ENCODE measurements at places on chromosomes 13 and 19.

DNA sequence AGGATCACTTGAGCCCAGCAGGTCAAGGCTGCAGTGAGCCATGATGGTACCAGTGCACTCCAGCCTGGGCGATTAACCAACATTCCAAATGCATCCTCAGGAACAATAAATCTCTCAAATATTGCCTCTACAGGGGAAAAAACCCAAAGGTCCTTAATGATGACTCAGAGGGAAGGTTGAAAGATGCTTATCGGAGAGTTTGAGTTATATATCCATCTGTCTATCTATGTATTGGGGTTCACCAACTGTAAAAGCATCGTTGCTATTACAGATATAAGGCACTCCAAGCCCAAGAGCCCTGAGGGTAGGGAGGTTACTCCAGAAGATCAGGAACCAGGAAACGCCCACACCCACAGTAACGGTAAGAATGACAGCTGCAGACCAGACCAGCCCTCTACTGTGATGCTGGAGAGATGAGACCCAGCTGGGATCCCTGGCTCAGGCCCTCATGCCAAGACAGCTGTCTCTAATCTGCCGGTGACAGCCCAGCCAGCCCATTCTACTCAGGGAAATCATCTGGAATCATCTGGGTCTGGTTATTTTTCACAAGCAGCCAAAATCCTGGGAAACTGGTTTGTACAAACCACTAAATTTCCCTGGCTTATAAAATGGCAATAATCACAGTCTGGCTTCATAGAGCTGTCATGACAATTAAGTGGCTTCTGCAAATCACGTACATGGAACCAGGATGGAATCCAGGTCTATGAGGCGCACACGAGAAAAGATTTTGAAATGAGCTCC is 23.8 kb downstream of the TEX101 start:
- DNase-seq, result no peak

- DNase-seq, result peak; percentile 81
These were observed 29.4 kb upstream of the NDFIP2 start for GRCh38 chr13:79451500-79451962.

DNA sequence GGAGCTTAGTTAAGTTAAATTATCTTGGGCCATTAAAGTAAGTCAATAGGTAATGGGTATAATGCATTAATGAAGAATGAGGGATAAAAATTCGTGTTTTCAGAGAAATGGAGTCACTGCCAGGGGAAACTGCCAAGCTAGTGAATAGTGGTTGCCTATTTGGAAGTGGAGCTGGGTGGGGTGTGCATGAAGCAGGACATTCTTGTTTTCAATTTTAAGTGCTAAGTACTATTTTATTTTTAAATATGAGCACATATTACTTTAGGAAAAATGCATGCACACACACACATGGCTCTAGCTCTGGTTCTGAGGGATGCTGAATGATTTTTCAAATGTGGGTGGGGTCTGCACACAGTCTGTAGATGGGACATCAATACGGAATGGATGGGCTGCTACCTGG is 717.7 kb upstream of the SGCG start:
- DNase-seq, result no peak

DNA sequence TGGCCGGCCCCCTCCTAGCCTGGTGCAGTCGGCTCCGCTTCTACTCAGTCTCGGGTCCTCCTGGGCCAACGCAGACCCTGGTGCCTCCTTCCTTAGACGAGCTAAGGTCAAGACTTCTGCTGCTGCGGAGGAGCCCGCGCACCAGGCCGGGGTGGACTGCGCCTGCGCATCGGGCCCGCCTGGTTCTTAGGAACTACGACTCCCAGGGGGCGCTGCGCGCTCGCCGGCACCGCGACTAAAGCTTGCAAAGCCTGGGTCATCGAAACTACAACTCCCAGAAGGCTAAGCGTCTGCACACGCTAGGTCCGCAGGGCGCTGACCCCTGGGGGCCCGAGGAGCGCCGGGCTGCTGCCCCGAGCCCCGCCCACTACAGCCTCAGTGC is at the start of gene ZNF835:
Gene ZNF835 (minus strand): TSS at position 145 of the 382 bp plus-strand sequence. CDS start 6,559 bp downstream, outside the sequence.
- DNase-seq, result peak; percentile 58

- no peak for DNase-seq
These were observed 428.2 kb upstream of the KLF12 start for GRCh38 chr13:74562381-74562780.

DNA sequence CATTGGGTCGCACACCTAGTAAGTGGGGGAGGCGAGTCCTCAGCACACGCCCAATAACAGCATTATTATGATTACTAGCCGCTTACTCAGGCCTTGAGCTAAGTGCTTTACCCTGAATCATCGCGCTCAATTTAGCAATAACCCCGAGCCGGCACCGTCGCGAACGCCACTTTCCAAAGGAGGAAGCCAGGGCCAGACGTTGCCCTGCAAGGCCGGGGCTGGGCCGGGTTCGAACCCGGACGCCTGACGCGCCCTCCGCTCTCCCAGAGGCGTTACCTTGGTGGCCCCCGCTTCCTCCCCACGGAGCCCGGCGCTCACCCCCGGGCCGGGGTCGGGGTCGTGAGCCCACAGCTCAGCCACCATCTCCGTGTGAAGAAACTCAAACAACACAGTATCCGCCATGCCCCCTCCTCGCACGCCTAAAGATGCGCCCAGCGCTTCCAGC is at the start of gene TRAPPC6A:
Gene TRAPPC6A (minus strand): TSS at position 421 of the 445 bp plus-strand sequence. CDS start 19 bp downstream, at position 402.
- DNase-seq, result no peak

DNA sequence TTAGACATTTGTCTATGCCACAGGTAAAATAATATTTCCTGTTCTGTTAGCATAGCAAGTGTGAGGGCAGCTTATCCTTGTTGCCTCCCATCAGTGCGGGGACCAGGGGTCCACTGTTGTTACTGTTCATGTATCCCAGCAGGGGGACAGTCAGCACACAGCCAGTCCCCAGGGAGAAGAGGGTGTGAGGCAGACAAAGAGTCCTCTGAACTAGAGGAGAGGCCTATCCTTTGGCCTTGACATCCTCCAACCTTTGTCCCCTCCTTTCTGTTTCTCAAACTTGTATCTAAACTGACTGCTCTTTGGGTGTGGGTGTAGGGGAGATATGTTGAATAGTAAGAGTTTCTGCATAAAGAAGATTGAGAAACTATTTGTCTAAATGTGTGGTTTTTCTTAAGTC is 2.9 kb upstream of the GPR18 start:
- no peak for DNase-seq
